ENCODE measurements at places on chromosomes 7 and 10.

- no peak for DNase-seq
Measured at GRCh38 chr7:34761206-34761605, 103.2 kb downstream of the NPSR1 start.

- DNase-seq: no peak
Measured at GRCh38 chr10:78609976-78610375, 458.8 kb upstream of the ZMIZ1 start.

GRCh38 chr7:101232141-101232850 is 5.3 kb downstream of the CLDN15 start:
- DNase-seq: no peak

- no peak for DNase-seq
Measured at GRCh38 chr10:124975977-124976514, 34.1 kb downstream of the ZRANB1 start.

DNA sequence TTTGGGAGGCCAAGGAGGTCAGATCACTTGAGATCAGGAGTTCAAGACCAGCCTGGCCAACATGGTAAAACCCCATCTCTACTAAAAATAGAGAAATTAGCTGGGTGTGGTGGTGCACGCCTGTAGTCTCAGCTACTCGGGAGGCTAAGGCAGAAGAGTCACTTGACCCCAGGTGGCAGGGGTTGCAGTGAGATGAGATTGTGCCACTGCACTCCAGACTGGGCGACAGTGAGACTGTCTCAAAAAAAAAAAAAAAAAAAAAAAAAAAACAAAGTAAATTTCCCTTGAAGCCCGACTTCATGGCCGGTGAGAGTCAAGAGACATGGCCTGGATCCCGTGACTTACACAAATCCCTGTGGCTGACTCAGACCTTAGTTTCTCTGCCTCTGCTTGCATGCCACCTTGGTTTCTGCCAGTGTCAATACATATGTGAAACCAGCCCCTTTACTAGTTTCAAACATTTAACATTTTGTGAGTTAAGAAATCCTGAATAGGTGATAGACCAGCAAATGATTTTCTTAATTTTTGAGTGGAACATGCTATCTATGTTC is 62.8 kb downstream of the ZEB1 start:
- DNase-seq: no peak

- DNase-seq: no peak
Measured at GRCh38 chr7:85004402-85004801, 182.5 kb downstream of the SEMA3D start.

- DNase-seq: no peak
Measured at GRCh38 chr7:23759671-23760391, 49.8 kb downstream of the STK31 start.

DNA sequence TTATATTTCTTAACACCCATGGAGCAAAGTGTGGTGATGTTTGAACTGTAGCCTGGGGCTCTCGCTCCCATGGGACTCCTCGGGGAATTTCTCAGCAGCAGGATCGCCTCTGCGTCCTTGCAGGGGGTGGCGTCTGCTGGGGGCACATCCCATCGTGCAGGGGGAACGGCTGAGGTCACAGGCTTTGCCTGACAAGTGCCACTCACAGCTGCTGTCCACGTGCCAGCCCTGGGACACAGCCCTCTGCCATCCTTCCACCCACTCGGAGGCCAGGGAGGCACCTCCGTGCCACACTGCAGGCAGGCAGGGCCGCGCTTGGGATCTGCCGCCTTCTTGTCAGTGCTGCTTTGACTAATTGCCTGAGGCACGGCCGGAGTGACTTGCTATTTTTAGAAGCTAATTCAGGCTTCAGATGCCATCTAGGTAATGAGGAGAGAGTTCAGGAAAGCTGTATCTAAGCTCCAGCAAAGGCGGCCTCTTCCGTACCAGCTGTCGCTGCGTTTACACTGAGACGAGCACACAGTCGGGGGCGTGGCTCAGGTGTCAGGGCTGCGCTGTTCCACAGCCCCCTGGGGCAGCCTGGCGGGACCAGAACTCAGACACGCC is 45.7 kb downstream of the PITRM1 start:
- peak; percentile 91 for DNase-seq

- no peak for DNase-seq
Measured at GRCh38 chr7:147535701-147536111, 1054.9 kb upstream of the C7orf33 start.

- DNase-seq: no peak
Measured at GRCh38 chr10:33506391-33506790, 171.9 kb upstream of the NRP1 start.

- DNase-seq: no peak
Measured at GRCh38 chr10:17476073-17476472, 21.7 kb upstream of the ST8SIA6 start.

- DNase-seq: no peak
Measured at GRCh38 chr7:35727571-35727970, 32.6 kb upstream of the HERPUD2 start.

GRCh38 chr7:91007371-91007770 is 256.9 kb upstream of the FZD1 start:
- no peak for DNase-seq

DNA sequence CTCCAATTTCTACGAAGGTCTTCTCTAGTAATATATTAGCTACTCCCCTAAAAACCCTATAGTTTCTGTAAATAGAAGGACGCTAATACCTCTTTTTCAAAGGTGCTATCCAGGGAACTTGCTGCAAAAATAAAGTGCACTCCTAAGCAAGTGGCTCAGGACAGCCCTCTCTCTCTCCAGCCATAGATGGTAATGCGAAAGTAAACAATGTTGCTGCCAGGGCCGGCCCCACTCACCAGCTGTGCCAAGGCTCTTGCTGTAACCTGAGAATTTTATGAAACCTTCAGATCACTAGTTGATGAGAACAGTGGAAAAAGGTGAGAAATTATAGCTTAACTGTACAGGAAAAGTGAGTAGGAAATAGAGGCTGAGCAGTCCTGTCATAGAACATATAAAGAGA is 10.9 kb upstream of the TAS2R39 start:
- DNase-seq: peak; percentile 92

DNA sequence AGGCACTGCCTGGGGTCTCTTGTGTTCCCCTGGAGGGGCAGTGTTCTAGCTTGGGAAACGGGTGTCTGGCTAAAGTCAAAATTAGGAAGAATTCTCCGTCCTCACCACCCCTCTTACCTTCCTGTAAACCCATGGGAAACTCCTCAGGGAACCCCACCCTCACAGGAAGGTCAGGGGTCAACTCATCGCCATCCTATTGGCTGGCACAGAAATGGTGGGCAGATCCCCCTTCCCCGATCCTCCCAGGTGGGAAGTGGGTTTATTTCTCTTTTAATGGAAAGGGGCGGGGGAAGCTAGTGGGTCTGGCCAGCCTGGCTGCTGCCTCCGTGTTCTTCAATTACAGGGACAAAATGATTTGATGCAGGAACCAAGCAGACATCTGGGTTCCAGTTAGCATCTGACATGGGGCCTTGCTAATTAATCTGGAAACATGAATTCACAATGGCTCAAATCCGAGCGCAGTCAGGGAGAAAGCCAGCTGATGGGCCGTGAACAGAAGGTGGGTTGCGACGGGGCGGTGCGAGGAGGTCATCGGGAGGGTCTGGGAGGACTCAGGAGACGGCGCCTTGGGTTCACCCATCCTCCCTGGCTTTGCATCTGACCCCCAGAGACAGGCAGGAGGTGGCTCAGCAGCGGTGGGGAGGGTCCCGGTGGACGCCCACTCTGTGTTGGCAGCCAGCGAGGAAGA is 66.6 kb downstream of the SLIT1 start:
- no peak for DNase-seq

- DNase-seq: no peak
Measured at GRCh38 chr7:7220821-7221220, 38.5 kb downstream of the C1GALT1 start.

GRCh38 chr7:153696242-153696641 is 356.0 kb upstream of the DPP6 start:
- no peak for DNase-seq

DNA sequence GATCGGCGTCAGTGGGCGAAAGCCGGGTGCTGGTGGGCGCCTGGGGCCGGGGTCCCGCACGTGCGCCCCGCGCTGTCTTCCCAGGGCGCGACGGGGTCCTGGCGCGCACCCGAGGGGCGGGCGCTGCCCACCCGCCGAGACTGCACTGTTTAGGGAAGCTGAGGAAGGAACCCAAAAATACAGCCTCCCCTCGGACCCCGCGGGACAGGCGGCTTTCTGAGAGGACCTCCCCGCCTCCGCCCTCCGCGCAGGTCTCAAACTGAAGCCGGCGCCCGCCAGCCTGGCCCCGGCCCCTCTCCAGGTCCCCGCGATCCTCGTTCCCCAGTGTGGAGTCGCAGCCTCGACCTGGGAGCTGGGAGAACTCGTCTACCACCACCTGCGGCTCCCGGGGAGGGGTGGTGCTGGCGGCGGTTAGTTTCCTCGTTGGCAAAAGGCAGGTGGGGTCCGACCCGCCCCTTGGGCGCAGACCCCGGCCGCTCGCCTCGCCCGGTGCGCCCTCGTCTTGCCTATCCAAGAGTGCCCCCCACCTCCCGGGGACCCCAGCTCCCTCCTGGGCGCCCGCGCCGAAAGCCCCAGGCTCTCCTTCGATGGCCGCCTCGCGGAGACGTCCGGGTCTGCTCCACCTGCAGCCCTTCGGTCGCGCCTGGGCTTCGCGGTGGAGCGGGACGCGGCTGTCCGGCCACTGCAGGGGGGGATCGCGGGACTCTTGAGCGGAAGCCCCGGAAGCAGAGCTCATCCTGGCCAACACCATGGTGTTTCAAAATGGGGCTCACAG is 1.1 kb downstream of the EGFR start:
- no peak for DNase-seq

- no peak for DNase-seq
Measured at GRCh38 chr10:75910032-75910431, 478.6 kb downstream of the LRMDA start.

DNA sequence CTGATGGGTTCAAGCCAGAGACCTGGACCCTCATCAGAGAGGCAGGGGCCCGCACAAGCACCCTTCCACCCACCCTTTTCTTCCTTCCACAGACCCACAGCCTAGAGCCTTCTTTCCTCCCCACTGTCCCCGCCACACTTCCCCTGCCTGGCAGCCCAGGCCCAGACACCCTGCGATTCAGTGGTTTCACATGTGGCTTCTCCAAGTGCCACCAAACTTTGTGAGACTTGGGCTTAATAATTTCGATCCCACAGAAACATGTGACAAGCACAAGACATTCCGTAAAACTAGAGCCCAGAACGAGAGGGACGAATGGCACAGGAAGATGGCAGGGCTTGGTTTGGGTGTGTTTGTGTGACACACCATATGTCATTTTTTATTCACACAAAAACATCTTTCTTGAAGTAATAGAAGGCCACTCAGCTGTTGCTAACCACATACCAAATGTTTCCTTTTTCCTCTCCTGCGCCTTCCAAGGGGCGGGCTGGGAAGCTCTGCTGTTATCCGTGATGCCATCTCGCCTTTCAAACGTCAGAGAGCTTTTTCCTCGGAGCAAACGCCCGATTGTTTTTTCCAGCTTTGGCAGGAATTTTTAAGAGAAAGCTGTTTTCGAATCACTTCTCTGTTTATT is 162.9 kb downstream of the GRK5 start:
- DNase-seq: no peak

DNA sequence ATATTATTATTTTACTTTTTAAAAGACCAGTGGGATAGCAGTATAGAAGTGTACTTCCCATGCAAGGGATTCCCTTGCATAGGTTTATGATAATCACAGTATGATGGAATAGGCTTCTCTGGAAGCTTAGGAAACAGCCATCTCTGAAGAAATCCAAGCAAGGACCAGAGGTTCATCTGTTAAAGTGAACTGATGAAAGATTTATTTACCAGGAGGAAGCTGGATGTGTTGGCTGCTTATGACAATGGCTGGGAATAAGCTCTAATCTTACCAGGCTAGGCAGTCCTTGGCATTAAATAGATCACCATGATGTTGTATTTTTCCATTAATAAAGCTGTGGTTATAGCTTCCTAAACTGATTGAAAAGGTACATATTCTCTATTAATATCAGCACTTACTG is 32.0 kb downstream of the FRA10AC1 start:
- DNase-seq: no peak

- DNase-seq: no peak
Measured at GRCh38 chr7:2521952-2522591, 2.5 kb downstream of the LFNG start.

- DNase-seq: no peak
Measured at GRCh38 chr7:3338161-3338560, 37.1 kb downstream of the SDK1 start.

- no peak for DNase-seq
Measured at GRCh38 chr7:85150624-85151023, 36.2 kb downstream of the SEMA3D start.

GRCh38 chr10:693506-693905 is 4.0 kb upstream of the DIP2C start:
- DNase-seq: no peak

- no peak for DNase-seq
Measured at GRCh38 chr7:155646669-155647068, 2.2 kb downstream of the RBM33 start.

- DNase-seq: peak; percentile 40
Measured at GRCh38 chr10:77332256-77332655, 305.4 kb downstream of the KCNMA1 start.

DNA sequence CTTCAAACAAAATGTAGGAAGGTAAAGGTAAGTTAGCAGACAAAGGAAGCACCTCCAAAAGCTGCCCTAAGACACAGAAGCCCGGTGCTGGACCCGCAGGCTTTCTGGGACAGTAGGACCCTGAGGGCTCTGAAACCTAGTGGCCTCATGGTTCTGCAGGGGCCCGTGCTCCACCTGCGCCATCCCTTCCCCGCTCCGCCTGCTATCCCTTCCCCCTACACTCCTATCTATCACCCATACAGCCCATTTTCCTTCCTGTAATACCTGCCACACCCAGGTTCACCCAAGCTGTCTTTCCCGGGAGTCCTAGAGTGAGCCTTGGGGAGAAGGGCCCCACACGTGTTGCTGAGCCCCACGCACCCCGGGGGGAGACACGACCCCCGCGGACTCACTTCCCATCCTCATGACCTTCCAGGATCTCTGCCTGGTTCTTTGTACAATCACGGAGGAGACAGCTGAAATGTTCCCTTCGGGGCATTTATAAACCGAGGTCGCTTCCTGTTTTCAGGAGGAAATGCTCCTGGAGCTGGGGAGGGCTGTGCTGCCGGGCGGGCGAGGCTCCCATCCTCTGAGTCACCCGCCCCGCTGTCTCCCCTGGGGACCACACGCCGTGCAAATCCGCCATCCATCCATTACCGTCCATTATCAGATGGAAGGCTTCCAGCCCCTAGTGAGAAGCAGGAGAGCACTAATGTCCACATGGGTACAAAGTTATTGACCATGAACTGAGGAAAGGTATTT is 251.7 kb upstream of the PITRM1 start:
- DNase-seq: peak; percentile 14

GRCh38 chr7:77481615-77482014 is 55.5 kb upstream of the PTPN12 start:
- no peak for DNase-seq

DNA sequence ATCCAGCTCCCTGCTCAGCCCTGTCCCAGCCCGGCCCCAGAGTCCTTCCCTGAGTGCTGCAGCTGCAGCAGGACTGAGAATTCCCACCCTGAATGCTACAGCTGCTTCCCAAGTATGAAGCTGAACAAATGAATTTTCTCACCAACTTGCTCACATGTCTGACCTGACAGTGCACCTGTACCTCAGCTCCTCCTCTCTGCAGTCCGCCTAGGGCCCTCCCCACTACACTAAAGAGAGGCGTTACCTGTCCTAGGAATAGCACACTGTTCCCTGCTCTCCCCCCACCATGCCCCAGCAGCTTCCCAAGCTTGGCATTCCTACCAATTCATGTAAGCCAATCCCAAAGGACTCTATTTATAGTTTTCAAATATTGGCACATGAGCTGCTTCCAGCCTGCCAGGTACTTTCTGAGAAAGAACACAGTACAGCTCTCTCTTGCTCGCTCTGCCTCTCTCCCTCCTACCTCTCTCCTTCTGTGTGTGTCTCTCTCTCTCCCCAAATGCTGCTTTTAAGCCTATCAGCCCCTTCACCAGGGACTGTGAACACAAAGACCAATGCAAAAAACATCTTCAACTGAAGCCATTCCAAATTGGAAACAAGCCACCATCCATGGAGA is 400.1 kb downstream of the TNS3 start:
- DNase-seq: no peak

Data from NCI-H1092 (cell line).